ENCODE measurements at places on chromosomes 2 and 18.

- no peak for DNase-seq
These were observed 6.5 kb downstream of the KCNJ3 start for GRCh38 chr2:154704991-154705390.

DNA sequence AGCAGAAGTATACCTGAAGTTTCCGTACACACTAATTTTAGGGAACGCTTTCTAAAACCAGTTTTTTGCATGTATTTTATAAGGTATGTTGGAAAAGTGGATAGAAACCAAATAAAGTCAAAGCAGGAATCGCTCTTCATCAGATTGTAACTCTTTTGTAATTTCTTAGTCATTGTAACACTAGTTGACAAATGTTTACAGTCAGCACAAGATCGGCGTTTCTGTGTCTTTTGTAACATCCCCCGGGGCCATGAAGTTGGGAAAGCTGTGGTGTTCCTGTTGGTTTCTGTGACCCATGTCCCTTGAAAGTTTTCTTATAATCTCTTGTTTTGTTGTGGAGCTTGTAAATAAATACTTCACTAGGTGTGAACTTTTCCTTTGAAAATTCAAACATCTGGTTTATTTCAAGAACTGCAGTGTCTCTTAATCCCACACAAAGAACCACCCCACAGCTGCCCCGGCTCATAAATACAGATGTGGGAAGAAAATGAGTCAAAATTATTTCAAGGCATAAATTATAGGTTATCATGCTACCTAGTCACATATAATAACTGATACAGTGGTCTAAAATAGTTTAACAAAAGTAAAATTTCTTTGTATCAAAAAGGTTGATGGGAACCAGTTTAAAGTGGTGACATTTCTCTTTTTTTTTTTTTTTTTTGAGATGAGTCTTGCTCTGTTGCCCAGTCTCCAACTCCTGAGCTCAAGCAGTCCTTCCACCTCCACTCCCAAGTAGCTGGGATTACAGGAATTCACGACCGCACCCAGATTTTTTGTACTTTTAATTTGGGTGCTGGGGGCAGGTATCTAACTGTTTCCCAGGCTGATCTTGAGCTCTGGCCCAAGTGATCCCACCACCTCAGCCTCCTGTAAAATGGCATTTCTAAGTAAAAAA, 751 bp upstream of the NMI start:
- no peak for DNase-seq

DNA sequence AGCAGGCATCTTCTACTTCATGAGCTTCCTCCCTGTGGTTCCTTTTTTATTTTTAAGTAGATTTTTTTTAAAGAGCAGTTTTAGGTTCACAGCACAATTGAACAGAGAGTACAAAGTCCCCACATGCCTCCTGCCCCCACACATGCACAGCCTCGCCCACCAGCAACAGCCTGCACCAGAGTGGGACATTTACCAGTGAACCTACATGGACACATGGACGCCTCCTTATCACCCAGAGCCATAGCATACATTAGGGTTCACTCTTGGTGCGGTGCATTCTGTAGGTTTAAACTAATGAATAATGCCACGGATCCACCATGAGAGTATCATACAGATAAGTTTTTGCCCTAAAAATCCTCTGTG, 40.9 kb downstream of the HS1BP3 start:
- no peak for DNase-seq

- DNase-seq = no peak
These were observed 11.0 kb downstream of the GORASP2 start for GRCh38 chr2:170940066-170940465.

- no peak for DNase-seq
These were observed 170.5 kb downstream of the SH3RF3 start for GRCh38 chr2:109299536-109299935.

- no peak for DNase-seq
These were observed 45.2 kb downstream of the TMEM185B start for GRCh38 chr2:120177973-120178372.

- DNase-seq = no peak
These were observed 76.8 kb downstream of the CEP192 start for GRCh38 chr18:13067966-13068365.

GRCh38 chr2:80573950-80574349, 269.4 kb upstream of the LRRTM1 start:
- DNase-seq = no peak

Measured in esophagus muscularis mucosa (tissue), 4 donors.